ENCODE measurements at places on chromosomes 7 and 10.

- DNase-seq: no peak
Observed at GRCh38 chr7:69244701-69245100, 353.6 kb upstream of the AUTS2 start.

- no peak for DNase-seq
Observed at GRCh38 chr10:115209133-115209532, 116.0 kb downstream of the ATRNL1 start.

GRCh38 chr10:17652585-17652984 is 8.6 kb downstream of the STAM start:
- no peak for DNase-seq

GRCh38 chr10:129971381-129972144 is 7.5 kb upstream of the EBF3 start:
- no peak for DNase-seq

DNA sequence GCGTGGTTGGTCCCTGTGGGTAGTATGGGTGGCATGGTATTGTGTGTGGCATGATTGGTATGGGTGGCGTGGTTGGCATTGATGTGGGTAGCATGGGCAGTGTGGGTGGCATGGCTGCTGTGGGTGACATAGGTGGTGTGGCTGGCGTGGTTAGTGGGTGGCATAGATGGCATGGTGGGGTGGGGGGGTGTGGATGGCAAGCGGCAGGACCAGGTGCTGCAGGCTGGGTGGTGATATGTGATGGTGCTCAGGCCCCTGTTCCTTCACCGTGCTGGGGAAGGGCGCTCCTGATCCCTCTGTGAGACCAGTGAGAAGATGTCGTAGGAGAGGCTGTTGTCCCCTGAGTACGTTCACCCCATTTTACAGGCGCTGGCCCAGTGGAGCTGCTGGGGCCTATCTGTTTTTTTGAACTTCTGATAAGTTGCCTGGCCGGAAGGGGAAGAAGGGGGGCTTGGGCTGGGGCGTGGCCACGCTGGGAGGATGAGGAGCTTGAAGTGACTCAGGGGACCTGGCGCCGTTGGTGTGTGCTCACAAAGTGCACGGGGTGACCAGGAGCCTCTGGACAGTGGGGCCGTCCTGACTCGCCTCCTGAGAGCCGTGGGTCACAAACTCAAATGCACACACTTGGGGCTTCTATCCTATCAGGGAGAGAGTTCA is 17.5 kb downstream of the INPP5A start:
- peak; percentile 42 for DNase-seq

DNA sequence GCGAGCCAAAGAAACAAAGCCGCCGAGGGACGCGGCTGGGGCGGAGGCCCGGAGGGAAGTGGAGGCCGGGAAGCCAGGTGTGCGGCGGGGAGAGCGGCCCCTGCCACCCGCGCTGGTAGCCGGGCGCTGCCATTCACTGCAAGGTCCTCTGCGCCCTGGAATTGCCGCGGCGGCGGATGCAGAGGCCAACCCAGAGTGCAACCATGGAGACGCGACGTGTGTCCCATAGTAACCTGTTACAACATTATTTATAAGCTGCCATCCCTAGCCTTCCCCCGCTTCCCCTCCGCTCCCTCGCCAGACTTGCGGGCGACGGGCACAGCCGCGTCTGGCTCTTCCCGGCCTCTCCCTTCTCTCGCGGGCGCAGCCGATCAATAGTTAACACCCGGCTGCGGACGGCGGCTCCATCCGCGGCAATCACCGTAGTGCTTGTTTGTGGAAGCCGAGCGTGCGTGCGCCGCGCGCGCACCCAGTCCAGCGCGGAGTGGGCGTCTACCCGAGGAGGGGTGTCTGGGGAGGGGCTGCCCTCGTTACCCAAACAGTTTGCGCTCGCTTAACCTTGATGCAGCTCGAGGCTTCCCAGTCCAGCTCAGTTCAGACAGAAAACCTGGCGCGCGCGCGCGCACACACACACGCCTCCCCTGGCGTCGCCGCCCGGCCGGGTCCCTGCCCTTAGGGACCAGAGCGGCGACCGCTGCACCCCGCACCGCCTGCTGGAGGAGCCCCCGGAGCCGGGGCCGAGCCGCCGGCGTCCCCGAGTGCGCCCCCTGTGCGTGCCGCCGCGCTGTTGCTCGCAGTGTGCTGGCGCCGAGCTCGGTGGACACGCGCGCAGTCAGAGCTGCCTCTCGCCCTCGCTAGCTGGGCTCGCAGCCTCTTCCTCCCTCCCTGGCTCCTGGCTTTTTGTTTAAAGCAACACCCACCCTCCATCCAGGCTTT is 165.4 kb upstream of the DPP6 start:
- no peak for DNase-seq

GRCh38 chr7:64884085-64884912 is 18.8 kb upstream of the ZNF273 start:
- no peak for DNase-seq

DNA sequence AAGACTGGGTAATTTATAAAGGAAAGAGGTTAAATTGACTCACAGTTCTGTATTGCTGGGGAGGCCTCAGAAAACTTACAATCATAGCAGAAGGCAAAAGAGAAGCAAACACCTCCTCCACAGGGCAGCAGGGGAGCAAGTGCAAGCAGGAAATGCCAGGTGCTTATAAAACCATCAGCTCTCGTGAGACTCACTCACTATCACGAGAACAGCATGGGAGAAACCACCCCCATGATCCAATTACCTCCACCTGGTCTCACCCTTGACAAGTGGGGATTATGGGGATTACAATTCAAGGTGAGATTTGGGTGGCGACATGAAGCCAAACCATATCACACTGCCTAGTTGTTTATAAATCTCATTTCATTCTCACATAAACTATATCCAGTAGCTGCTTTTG is 28.0 kb upstream of the CPN1 start:
- DNase-seq: no peak

DNA sequence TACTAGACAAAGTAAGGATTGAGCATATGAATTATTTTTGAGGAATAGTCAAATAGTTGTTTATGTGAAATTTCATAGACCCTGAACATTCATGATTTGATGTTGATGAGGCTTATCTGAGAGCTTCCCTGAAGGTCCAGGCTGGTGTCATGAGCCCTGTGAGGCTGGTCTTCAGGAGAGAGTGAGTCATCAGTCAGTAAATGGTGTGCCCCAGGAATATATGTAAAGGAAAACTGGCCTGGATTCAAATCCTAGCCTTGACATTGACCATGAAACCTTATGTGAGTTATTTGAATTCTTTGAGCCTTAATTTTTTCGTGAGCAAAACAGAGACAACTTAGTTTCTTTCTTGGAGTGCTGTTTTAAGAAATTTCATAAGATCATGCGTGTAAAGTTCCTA is 6.2 kb downstream of the TMEM236 start:
- no peak for DNase-seq

GRCh38 chr10:64379898-64380297 is 858.7 kb downstream of the REEP3 start:
- DNase-seq: no peak

DNA sequence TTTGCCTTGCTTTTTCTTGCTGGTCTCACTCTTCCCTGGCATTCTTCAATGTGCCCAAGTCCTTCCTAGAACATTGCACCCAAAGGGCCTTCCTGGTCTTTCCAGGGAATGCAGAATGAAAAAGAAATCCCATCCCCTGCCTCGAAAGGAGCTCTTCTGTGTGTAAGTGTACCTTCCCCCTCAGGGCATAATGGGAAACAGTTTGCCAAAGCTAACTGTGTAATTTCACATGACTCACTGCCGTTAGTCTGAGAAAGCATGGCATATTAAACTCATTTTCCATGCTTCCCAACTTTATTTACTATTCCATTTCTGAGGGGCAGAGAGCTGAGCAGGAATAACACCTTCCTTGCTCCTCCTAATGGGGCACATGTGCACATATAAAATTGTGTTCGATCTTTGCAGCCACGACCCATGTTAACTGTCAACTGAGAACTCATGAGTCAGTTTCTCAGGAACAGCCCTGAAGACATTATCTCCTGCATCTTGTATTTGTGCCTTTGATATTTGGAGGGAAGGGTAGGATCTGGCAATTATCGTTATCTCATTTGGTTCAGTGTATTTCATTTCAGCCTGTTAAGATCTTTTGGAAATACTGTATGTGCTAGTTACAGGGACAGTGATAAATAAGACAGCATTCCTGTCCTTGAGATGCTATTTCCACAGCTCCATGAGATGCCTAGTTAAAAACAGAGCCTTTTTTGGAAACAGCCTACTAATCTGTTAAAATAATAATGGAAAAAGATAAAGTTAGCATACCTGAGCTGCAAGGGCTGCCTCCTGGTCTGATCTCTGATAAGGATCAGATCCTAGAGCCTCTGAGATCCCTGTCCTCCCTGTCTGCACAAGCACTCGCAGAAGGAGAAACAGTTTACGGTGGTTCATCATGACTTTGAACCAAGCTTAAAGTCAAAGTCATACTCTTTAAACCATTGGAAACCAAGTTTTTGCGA is 42.3 kb downstream of the IKZF1 start:
- DNase-seq: no peak

- DNase-seq: no peak
Observed at GRCh38 chr10:119782981-119783664, 57.3 kb downstream of the INPP5F start.

- DNase-seq: no peak
Observed at GRCh38 chr10:86763404-86763803, 7.0 kb downstream of the BMPR1A start.

DNA sequence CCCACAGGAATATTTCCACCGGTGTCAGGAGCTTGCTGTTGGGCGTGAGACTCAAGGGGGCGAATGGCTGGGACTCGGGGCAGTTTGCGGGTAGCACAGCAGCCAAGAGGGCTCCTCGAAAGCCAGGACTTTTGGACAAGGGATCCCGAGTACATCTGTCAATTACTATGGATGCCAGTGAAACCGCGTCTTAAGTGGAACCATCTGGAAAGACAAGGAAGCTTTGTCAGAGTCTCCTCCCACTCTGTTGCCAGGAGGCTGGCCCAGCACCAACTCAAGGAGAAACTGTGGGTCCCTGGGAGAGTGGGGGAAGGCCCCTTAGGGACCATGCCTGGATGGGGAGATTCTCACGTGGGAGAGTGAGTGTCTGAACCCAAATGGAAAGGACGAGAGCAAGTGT is 57.1 kb downstream of the C10orf143 start:
- DNase-seq: no peak

GRCh38 chr7:2154121-2154520 is 78.6 kb downstream of the MAD1L1 start:
- DNase-seq: no peak

DNA sequence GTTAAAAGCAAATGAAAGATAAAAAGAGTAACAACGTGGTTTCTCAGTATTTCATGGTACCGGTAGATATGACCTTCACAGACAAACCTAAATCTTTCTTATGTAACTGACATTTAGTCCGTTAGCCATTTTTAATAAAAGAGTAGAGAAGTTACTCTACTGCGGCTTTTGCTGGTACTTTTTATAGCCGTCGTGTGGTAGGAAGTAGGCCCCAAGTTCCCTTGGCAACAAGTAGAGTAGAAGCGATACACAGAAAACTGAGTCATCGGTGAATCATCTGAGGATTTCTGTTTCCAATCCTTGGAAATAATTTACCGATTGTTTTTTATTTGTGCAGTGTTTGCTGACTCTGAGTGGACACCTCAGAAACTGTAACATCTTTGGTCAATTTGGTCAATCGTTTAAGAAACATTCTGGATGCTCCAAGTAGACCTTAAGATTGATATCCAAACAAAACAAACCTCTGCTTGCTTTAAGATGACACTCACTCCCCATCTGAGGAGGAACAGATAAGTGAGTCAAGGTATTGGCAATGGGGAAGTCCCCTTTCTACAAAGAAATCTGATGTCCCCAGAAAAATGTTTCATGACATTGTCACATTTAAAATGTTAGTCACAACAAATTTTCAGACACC is 63.9 kb upstream of the AHR start:
- DNase-seq: peak; percentile 27

- no peak for DNase-seq
Observed at GRCh38 chr10:116849248-116850057, at the start of gene ENO4. Gene ENO4 (plus strand): TSS chr10:116849499. CDS start chr10:116849567, 68 bp downstream.

- DNase-seq: no peak
Observed at GRCh38 chr7:20301311-20301939, 29.3 kb upstream of the ITGB8 start.

- DNase-seq: no peak
Observed at GRCh38 chr10:128047991-128048818, 78.0 kb downstream of the MKI67 start.

- no peak for DNase-seq
Observed at GRCh38 chr10:5776881-5777197, 36.4 kb downstream of the GDI2 start.

DNA sequence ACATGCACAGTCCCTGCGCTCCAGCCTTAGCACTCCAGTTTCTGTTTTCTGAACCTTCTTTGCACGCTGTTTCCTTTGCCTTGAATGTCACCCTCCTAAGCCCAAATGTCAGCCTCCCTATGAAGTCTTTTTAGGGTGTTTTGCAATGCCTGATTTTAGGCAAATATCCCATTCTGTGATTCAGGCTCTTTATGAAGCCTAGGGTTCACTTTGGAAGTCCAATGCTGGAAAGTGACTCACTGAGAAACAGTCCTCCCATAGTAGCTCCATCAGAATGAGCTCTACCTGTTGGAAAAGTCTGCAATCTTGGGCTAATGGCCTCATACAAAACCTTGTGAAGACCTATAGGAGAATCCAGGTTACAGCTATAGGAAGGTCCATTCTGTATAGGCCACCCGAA is 5.3 kb downstream of the LAMB4 start:
- no peak for DNase-seq

DNA sequence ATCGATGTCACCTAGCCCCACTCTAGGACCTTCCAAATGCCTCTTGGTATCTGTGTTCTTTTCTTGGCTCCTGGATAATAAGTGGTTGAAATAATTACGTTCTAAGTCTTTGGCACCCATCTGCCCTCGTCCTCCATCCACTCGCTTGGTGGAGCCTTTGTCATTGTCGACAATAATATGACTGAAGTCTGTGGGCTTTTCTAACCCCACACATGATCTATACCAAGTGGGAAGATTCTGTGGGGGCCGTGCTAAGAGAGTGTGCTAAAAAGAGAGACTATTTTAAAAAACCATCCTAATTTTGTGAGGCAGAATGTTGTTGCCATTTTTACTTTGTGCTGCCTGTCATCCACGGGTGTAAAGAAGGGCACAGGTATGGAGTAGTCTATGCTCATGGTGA is 113.1 kb downstream of the GALNT17 start:
- DNase-seq: no peak

DNA sequence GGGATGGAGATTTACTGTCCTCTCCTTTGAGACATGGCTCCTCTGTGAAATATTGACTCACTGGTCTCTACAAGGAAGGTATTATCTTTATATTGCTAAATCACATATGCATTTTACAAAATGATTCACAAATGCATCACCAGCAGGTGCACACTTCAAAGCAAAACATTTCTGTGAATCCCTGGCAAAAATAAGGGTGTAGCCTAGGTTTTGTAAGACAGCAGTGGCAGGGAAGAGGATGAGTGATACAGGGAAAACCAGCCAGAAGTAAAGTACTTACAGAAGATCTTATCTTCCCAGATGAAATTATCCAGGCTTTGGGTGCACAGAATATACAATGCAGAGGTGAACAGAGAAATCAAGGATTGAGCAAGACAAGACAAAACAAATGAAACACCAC is 1094.6 kb downstream of the GATA3 start:
- DNase-seq: no peak
